Putamen (tissue), 1 donor: ENCODE measurements at places on chromosomes 5 and 9.

DNA sequence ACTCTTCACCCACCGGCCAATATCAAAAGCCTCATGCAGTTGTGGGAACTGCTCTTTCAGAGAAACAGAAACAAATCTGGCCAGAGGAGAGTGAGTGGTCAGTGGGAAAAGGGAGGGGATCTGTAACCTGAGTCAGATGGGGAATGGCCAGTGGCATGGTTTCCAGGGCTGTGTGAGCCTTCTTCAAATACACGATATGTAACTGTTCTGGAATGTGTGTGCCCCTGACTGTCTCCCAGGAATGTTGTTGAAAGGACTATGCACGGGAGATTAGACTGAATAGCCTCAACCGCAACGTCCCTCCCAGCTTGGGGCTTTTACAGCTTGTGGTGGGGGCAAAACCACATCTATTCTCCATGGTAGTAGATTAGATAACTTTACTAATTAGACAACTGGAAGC, 60.8 kb downstream of the SH3TC2 start:
- DNase-seq, result no peak

DNA sequence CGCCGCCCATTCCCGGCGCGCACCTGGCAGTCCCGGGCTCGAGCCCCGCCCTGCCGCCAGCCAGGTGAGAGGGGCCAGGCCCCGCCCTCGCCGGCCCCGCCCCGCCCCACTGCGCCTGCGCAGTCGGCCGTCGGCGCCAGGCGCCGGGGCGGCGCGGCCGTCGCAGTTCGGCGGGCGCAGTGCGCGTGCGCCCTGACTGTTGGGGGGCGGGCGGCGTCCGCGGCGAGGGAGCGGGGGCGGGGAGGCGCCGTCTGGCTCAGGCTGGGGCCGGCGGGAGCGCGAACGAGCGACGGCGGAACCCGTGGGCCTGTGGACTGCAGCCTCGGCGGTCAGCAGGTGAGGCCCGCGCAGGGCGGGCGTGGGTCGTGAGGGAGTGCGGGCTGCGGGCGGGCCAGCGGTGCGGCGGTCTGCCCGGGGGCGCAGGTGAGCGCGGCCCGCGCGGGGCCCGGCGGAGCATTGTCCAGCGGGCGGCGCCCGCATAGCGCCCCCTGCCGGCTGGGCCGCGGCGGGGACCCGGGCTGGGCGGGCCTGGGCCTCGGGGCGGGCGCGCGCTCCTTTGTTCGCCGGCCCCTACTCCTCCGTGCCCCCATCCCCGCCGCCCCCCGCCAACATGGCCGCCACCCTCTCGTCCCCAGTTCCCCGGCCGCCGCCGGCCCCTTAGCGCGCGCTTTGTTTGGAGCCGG, at the start of gene SPIN1:
TSS of gene SPIN1 (plus strand) at position 242 of the 683 bp plus-strand sequence. CDS start 38,096 bp downstream, outside the sequence.
- peak; percentile 77 for DNase-seq

DNA sequence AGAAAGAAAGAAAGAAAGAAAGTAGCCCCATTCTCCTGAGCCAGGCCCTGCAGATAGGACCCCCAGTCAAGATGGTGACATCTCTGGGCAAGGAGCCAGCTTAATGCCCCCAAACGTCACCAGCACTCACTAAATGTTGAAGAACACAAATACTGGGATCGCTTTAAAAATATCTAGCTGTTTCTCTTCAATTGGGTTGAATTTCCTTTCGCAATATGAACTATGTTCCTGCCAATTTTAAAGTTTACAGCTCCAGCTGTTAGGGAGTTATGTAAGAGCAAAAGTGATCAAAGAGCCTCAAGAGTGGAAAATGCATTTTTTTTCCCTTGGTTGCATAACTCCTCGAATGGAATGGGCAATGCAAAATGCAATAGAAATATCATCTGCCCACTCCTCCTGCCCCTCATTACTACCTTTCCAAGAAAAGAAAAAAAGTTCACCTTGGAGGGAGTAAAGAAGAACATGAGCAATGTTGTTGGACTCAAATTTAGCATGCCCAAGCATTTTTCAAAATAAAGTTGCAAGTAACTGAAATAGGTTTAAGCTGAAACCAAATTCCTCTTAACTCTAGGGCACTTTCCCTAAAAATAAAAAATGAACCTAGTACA, 244.2 kb upstream of the PIK3R1 start:
- DNase-seq, result peak; percentile 15

DNA sequence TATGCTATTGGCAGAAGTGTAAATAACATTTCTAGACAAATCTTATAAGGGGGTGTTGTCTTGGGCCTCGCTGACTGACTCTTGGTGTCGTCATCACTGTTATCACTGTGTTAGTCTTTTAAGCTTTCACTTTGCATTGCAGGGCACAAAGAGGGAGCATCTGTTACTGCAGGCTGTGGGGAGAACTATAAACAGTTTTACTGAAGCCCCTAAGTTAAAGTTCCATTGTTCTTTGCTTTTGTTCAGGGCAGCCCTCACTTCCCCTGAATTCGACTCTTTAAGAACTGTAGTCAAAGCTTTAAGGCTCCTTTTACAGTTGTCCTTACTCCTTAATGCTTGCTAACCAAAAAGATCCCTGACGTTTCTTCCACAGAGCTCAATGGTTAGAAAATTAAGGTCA, 605.0 kb downstream of the RAB3C start:
- DNase-seq, result no peak

DNA sequence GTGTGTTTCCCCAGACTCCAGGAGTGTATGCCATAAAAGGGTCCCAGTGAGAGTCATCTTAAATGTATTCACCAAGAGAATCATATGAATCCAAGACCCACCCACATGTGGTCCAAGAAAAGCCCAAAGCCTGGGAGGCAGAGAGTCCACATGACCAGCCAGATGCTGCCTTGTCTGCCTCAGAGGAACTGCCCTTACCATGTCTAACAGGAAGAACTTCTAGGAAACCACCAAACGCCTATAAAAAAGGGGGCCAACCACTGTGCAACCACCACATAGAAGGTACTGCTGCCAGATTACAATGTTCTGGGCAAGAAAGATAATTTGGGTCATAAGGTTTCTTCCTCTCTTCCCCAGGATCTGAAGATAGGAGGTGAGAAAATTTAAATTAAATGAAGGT, 129.8 kb upstream of the SLC24A2 start:
- DNase-seq, result no peak

DNA sequence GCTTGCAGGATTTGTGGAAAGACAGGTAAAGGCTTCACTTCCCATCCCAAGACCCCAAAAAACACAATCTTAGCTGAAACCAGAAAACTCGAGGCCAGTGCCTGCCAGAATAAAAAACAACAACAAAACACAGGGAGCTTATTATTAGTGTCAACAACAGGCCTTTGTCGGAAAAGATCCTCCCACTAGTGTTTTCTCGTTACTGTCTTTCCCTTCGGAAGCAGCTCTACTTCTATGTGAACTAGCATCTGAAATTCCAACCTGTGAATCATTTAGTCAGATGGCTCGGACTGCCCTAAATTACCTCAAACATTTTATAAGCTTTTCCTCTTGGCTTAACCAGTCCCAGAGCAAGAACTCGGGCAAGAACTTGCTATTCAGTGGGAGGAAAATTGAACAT, 122.2 kb upstream of the GNA14 start:
- peak; percentile 87 for DNase-seq

DNA sequence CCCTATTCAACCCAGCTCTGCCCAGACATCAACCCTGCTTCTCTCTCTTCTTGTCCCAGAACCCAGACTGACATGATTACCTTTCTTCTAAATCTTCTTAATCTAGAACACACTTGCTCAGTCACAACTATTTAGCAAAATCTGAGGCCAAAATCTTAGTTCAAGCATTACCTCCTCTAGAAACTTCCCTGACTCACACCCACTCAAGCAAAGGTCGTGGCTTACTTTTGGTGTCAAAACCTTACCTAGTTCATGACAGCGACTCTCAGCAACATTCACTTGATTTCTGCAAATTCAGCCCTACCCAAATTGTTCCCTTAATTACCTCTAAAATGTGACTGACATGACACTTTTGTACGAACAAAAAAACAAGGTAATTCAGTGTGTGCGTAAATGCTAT, 130.2 kb downstream of the TLE1 start:
- no peak for DNase-seq

GRCh38 chr9:73037613-73038012, 84.8 kb upstream of the ALDH1A1 start:
- DNase-seq, result no peak

DNA sequence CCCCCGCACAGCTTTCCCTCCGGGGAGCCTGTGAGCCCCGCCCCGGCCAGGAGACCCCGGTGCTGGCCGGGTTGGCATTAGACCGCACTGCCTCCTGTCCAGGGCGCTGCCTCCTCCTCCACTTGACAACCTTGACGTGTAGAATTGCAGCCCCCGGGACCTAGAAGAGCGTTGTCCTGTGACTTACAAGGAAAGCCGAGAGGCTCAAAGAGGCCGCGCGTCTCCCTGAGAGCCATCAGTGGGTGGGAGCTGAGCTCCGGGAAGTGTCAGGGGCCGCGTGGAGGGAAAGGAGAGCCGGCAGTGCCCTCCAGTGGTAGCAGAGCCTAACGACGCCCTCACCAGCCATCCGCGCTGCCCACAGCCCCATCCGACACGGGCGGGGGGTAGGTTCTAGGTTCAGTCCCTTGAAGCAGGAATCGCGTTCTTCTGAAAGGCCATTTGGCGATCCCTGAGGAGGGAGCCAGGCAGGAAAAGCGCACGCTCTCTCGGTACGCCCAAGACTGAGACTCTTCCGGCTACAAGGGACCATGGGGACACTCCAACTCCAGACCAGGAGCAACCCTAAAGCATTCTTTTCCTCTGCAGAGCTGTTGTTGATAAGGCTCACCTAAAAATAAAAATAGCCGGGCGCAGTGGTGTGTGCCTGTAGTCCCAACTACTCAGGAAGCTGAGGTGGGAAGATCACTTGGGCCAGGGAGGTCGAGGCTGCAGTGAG, 40.6 kb upstream of the SAP30L start:
- peak; percentile 71 for DNase-seq

DNA sequence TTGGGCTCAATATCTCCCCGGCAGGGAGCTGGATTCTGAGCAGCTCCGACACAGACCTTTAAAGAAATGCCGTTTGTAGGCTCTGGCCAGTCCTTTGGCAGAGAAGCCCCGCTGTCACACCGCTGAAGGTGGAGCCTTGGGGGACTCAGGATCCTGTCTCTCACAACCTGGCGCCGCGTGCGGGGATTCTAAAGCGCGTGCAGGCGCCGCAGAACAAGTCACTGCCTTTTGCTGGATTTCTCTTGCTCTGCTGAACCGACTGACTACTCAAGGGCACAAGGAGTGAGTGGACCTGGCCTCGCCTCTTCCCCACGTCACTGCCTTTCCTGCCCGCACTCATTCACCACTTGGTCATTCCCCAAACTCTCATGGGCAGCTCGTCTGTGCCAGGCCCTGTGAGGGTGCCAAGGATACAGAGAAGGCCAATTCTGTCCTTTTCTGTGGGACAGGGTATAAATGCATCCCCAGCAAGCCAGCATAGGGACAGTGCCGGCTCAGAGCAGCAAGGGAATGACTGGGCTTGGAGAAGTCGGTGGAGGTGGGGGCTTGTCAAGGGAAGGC, 69.3 kb downstream of the CRB2 start:
- peak; percentile 61 for DNase-seq

DNA sequence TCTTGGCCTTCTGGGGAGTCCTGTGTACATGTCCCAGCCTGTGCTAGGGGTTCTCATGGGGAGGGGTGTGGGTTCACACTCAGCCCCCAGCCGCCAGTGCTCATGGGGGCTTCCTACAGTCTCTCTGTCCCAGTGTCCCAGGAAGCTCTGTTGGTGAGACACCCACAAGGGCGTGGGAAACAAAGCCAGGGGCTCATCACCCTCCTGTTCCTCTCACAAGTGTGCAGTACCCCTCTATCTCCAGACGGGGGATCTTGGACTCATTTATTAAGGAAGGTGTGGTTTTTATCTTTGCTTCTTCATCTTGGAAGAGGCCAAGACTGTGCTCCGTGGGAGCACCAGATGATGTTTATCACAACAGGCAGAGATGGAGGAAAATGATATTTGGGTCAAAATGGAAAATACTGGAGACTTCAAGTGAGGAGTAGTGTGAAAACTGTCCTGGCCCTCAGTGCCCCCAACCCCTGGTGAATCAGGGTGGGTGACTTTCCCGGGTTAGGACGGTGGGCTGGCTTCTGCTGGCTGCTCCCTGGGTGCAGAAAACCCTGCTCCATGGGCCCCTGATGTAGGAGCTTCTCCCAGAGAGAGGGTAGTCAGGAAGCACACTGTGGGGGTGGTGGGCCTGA, 15.2 kb downstream of the TMEM171 start:
- DNase-seq, result no peak

GRCh38 chr9:83521411-83521810, 16.8 kb downstream of the FRMD3 start:
- no peak for DNase-seq

- no peak for DNase-seq
Observed at GRCh38 chr5:58885260-58885659, 302.4 kb downstream of the RAB3C start.

DNA sequence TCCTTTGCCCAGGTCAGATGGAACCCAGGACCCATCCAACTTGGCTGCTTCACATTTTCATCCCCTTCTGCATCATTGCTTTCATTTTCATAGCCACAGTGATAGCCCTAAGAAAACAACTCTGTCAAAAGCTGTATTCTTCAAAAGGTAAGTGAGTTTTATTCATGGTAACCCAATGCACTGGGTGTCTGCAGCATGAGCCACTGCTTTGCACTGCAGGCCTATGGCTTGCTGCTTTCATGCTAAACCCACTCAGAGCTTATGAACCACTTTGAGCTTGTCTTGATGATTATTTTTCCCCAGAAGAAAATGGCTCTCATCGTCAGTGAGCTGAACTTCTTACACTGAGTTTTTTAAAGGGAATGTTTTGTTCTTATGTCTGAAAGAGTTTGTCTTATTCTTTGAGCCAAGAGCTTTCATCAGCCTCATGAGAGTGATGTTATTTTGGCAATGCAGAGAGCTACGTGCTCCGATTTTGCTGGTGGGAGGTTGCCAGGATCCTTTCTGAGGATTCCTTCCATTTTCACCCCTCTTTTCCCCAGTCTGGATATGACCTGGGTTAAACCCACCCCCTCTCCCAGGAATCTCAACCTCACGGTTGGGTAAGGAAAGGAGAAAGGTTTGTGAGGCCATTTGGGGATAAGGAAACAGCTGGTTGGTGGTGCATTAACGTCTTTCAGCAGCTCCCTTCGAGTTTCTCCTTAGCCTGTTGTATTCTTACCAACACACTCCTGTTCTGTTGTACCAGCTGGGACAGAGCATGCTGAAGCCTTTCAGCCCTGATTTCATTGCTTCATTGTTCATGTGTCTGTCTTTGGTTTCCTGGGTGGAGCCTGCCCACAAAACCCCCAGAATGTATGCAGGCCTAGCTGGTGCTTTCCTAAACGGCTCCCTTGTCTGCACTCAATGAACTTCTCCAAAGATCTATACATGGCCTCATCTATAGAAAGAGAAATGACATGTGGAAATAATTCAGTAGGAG, 47.6 kb downstream of the PDCD1LG2 start:
- DNase-seq, result no peak

- DNase-seq, result no peak
Observed at GRCh38 chr5:75054134-75054930, 2.0 kb upstream of the GCNT4 start.

GRCh38 chr5:114477816-114478334, 116.0 kb downstream of the KCNN2 start:
- DNase-seq, result no peak
